ENCODE measurements at places on chromosomes 3 and 15. TPM values are rescaled to one million over a fixed set of nuclear protein-coding genes. Genes with fewer than 3 reads are reported as not detected.

DNA sequence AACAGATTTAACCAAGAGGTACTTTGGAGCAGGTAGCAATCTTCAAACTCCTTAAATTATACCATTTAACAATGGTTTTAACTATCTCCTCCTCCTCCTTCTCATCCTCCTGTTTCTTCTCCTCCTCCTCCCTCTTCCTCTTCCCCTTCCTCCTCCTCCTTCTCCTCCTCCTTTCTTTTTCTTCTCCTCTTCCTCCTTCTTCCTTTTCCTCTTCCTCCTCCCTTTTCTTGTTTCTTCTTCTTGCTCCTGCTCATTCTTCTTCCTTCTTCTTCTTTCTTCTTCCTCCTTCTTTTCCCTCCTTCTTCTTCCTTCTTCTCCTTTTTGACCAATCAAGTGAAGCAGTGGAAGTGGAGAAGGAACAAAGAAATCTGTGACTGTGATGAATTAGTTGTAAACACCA is 14.1 kb downstream of the PATL2 start:
- DNase-seq = no peak
- H3K27ac ChIP-seq = no peak overlapping the region
- H3K4me1 ChIP-seq = peaks cover 10% of the 10 kb centered on the region
- no peaks in the 10 kb centered on the region for H3K27me3 ChIP-seq

DNA sequence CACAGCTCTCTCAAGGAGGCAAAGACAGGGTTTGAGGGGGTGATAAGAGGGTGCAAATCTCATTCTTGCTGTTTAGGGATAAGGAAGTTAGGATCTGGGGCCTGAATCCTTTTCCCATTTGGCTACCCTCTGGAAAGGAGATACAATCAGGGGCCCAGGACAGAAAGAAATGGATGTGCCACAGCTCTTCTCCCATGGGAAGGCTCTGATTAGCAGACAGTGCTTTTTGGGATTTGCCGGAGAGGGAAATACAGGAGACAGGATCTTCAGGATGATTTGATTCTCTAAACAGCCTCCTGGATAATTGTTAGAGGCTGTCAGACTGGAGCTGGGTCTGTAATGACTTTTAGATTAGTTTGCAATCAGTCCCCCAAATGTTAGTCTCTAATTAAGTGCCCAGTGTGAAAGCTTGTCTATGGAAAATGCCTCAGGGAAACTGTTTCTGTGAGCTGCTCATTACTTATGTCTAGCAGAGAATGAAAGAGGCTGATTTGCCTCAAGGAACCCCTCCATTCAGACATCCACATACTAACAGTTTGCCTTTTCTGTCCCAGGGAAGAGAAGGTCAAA is 67.6 kb downstream of the COL6A5 start:
- H3K4me3 ChIP-seq = no peak overlapping the region
- H3K36me3 ChIP-seq = no peaks in the 10 kb centered on the region
- no peak overlapping the region for H3K27ac ChIP-seq
- peaks cover 4% of the 10 kb centered on the region for H3K27me3 ChIP-seq
- no peaks in the 10 kb centered on the region for H3K4me1 ChIP-seq
- DNase-seq = no peak

DNA sequence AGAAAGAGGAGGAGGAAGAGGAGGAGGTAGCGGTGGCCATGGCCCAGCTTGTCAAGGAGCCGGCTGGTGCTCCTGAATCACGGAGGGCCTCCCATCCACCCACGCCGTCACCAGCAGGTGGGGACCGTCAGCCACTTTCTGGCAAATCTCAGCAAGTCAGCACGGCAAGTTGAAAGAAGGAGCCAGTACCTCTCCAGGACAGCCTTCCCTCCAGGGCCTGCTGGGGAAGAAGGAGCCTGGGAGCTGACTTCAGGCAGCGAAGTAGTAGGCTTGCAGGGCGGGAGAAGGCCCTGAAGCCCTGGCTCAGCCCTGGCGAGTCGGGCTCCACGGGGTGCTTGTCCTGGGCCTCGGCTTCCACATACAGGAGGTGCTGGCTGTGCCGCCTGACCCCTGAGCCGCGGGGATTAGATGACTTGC is 99.2 kb upstream of the TRPM1 start:
- peaks cover 29% of the 10 kb centered on the region for H3K4me1 ChIP-seq
- H3K27ac ChIP-seq = no peak overlapping the region
- peak; percentile 42 for DNase-seq
- H3K27me3 ChIP-seq = no peaks in the 10 kb centered on the region
- H3K36me3 ChIP-seq = no peaks in the 10 kb centered on the region

GRCh38 chr15:70892912-70893560 is 410 bp downstream of the LRRC49 start:
- peak overlapping the region; percentile 93 for H3K4me3 ChIP-seq
- H3K36me3 ChIP-seq = peaks cover 5% of the 10 kb centered on the region

GRCh38 chr15:75049392-75049791 is 26.0 kb downstream of the PPCDC start:
- DNase-seq = no peak
- H3K4me1 ChIP-seq = peaks cover 34% of the 10 kb centered on the region
- H3K36me3 ChIP-seq = peaks cover 6% of the 10 kb centered on the region
- no peak overlapping the region for H3K4me3 ChIP-seq
- no peaks in the 10 kb centered on the region for H3K27me3 ChIP-seq

DNA sequence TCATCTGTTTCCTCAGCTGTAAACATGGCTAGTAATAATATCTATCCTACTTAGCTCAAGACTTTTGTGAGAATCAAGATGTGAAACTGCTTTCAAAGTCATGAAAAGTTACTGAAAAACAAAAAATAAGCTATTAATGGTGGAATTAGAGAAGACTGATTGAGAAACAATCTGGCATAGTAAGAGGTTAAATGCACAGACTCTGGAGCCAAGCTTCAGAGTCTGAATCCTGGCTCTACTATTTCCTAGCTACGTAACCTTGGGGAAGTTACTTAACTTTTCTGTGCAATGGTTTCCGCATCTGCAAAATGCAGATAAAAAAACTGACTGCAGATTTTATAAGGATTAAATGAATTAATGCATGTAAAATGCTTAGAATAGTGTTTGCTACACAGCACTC is 28.8 kb downstream of the LRRFIP2 start:
- H3K36me3 ChIP-seq = peaks cover 51% of the 10 kb centered on the region
- H3K4me3 ChIP-seq = no peak overlapping the region
- H3K27me3 ChIP-seq = no peaks in the 10 kb centered on the region
- no peak for DNase-seq
- H3K27ac ChIP-seq = no peak overlapping the region

DNA sequence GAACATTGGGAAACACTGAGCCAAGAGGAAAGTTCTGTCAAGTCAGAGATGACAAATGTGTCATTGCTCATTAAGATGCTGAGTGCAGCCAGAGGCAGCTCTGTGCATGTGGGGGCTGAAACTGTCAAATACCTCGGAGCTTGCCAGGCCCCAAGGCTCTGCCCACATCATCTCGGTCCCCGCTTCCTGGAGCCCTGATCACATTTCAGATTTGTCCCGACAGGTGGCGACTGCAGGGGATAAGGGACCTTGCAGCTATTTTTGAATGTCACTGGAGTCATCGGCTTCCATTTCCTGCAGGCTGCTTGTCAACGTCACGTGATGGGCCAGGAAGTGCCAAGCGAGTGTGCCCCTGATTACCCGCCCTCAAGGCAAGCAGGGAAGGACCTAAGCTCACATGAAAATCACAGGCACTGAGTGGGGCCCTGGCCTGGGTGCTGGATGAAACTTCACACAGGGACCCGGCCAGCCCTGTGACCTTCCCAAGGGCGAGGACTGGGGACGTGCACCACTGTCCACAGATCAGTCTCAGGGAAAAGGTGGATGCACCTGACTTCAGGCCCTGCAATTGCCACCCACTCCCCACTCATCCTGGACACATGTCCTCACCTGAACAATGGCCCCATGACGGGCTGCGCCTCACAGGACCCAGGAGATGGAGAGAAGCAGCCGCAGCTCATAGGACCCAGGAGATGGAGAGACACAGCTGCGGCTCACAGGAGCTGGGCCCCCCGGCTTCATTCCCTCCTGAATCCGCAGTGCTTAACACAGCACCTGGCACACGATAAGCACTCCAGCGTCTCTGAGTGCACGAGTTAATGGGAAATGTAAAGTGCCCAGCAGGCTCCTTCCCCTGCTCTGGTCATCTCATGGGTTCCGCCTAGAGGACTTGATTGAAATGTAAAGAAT is 73.4 kb downstream of the NUP210 start:
- no peak for DNase-seq
- H3K4me1 ChIP-seq = peaks cover 15% of the 10 kb centered on the region
- H3K4me3 ChIP-seq = no peak overlapping the region

DNA sequence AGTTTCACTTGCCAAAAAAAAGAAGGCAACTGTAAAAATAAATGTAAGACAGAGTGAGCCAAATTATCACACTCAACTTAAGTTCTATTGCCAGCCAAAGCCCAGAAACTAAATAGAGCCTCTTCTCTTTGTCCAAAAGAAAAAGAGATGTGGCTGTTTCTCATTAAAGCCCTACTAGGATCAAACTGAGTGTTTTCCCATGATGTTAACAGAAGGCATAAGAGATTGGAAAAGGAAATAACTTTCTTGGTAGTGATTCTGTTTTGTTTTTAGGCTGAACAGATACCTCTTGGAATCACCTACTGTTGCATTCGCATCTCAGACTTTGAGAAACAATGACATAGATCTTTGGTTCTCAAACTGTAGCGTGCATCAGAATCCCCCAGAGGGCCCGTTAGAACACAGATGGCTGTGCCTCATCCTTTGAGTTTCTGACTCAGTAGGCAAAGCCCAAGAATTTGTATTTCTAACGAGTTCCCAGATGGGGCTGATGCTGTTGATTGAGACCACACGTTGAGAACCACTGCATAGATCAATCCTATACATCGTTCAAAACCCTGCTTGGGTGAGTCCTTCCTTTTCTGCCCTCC is 42.5 kb upstream of the SRGAP3 start:
- H3K27me3 ChIP-seq = peaks cover 17% of the 10 kb centered on the region
- DNase-seq = no peak
- H3K27ac ChIP-seq = no peak overlapping the region
- H3K36me3 ChIP-seq = no peaks in the 10 kb centered on the region
- no peak overlapping the region for H3K4me3 ChIP-seq

- peaks cover 25% of the 10 kb centered on the region for H3K27me3 ChIP-seq
- no peak for DNase-seq
- H3K4me1 ChIP-seq = no peaks in the 10 kb centered on the region
- no peak overlapping the region for H3K4me3 ChIP-seq
- H3K27ac ChIP-seq = no peak overlapping the region
Measured at GRCh38 chr3:53936347-53936746, 44.7 kb upstream of the SELENOK start.

DNA sequence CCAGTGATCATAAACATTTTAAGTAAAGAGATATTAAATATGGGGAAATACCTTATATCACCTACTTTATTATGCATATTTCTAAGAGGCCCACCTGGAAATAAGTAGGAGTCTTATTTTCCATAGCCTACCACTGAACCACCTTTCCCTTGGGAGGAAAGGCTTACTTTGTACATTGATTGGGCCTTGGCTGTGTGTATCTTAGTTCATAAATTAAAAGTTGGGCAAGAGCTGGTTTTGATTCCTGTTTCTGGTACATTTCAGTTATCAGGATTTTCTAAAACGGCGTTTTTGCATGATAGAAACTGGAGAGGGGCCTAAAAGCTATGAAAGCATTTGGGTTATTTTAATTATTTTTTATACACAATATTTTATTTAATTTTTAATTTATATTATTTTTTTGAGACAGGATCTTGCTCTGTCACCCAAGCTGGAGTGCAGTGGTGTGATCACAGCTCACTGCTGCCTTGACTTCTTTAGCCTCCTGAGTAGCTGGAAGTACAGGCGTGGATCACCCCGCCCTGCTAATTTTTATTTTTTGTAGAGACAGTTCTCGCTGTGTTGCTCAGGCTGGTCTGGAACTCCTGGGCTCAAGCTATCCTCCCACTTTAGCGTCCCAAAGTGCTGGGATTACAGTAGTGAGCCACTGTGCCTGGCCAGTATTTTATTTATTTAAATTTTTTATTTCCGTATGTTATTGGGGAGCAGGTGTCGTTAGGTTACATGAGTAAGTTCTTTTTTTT is 2.6 kb downstream of the GMPS start:
- no peak overlapping the region for H3K4me3 ChIP-seq
- no peak overlapping the region for H3K27ac ChIP-seq
- H3K4me1 ChIP-seq = peaks cover 20% of the 10 kb centered on the region

GRCh38 chr3:134794323-134794722 is 737 bp upstream of the EPHB1 start:
- H3K4me3 ChIP-seq = no peak overlapping the region
- H3K27ac ChIP-seq = no peak overlapping the region
- peaks cover 40% of the 10 kb centered on the region for H3K27me3 ChIP-seq
- peaks cover 1% of the 10 kb centered on the region for H3K36me3 ChIP-seq
- DNase-seq = no peak
- H3K4me1 ChIP-seq = peaks cover 10% of the 10 kb centered on the region

- no peak overlapping the region for H3K27ac ChIP-seq
- H3K4me1 ChIP-seq = no peaks in the 10 kb centered on the region
- H3K4me3 ChIP-seq = no peak overlapping the region
- DNase-seq = no peak
Measured at GRCh38 chr3:7630925-7631324, 770.0 kb downstream of the GRM7 start.

DNA sequence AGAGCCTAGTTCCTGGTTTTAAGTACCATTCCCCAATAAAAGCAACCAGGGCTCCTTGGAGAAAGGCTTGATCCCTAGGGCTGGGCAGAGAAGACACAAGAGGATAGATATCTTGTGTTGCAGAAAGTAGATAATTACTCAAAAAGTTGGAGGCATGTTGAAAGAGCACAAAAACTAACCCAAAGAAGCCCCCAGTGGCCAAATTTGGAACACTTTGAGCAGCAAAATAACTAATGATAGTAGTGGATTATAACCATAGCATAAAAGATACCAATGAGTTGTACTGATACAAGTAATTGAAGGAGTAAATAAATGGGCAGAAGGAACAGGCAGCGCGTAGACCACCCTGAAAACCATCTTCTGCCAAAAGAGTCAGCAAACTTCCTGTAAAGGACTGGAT is 12.0 kb downstream of the EXOSC7 start:
- H3K27ac ChIP-seq = no peak overlapping the region
- no peak overlapping the region for H3K4me3 ChIP-seq
- no peak for DNase-seq
- H3K4me1 ChIP-seq = peaks cover 22% of the 10 kb centered on the region
- H3K27me3 ChIP-seq = no peaks in the 10 kb centered on the region

DNA sequence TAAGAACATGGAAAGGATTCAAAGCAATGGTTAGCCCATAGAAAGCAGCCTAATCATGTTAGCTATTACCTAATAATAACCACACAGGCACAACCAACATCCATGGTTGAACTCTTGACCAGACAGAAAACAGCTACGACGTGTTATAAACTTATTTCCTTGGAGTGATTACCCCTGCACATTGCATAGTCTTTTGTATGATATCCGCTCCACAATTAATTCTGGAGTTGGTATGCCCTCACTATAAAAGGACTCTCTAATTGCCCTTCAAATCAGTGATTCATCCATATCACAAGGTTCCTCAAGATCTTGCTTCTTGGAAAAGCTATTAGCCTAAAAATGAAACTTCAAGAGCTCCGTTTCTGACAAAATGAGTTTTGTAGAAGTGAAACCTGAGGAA is 117.9 kb downstream of the SYNPR start:
- H3K36me3 ChIP-seq = no peaks in the 10 kb centered on the region
- no peak overlapping the region for H3K4me3 ChIP-seq
- no peaks in the 10 kb centered on the region for H3K27me3 ChIP-seq
- H3K27ac ChIP-seq = no peak overlapping the region
- DNase-seq = no peak
- no peaks in the 10 kb centered on the region for H3K4me1 ChIP-seq

PRTG gene
- total RNA-seq = not detected

MESP1 gene
- total RNA-seq = 0.24 TPM

PLA2G4D gene
- total RNA-seq = not detected

FEZF2 gene
- total RNA-seq = not detected

MAN2A2 gene
- total RNA-seq = 133 TPM

PAK6 gene
- 0.40 TPM for total RNA-seq

UQCRC1 gene
- 117 TPM for total RNA-seq

CCDC71 gene
- 28.9 TPM for total RNA-seq

SPRED1 gene
- total RNA-seq = 1.3 TPM
